ENCODE measurements at places on chromosomes 1 and 21. TPM values are rescaled to one million over a fixed set of nuclear protein-coding genes. Genes with fewer than 3 reads are reported as not detected.

DNA sequence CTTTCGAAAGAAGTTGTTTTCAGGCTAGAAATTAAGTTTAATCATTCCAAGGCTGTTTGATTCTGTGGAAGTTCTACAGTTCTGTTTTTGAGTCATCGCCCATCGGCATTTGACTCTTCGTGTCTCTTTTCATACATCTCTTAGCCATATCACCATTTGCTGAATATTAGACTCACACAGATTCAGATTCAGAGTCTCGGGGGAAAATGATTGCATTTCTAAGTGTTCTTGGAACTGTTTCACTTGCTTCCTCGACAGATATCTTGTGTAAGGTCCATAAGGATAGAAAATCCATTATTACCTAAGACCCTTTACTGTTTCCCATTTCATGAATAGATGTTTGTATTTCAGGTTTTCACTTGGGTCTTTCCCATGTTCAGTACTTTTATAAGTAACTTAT, 237.0 kb upstream of the SGIP1 start:
- no peak for DNase-seq

Gene CACNA1S
- total RNA-seq = not detected

GRCh38 chr1:27233667-27234048, 774 bp upstream of the WDTC1 start:
- peak; percentile 17 for DNase-seq

DNA sequence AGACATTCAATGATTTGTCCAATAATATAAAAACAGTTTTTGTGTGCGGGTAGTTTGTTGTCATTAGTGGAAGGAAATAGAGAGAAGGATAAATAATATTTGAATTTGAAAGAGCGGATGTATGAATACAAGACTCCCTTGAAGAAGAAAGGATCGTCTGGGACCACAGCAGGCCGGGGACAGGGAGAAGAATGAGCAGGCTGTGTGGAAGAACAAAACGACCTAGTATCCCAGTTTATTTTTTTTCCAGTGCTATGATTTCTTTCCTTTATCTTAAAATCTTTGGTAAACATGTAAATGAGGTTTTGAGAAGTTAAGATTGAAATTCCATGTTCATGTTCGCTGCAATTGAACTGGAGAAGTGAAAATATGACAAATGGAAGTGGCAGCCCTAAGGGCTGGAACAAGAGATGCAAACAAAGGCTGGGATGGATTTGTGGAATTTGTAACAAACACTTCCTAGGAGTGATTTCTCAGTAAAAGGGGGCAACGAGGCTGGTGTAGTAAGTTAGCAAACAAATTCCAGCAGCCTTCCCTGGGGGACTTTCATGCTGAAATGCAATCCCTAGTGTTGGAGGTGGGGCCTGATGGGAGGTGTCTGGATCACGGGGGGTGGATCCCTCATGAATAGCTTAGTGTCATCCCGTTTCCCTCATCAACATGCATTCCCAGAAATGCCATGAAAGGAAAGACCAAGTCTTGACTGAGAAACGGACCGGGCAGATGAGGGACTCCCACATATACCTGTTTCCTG, 10.2 kb upstream of the IFI16 start:
- DNase-seq = no peak

DNA sequence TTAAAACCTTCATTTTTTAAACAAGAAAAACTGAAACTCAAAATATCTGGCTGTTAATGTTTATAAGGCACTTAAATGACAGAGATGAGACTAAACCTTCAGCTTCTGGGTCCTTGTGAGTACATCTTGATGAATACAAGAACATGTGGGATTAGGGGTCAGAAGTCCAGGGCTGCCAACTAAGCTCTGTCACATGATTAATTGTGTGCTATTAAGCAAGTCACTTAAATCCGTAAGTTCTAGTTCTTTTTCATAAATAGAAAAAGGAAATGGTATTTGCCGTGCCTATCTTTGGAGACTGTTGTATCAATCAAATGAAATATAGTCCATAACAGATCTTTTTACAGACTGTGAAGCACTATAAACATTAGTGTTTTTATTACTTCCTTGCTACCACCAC, 43.2 kb upstream of the KCTD3 start:
- DNase-seq = no peak

GRCh38 chr1:156489166-156489934, 11.2 kb downstream of the MEF2D start:
- peak; percentile 31 for DNase-seq

GRCh38 chr1:37596182-37596667, 488 bp upstream of the GNL2 start:
- DNase-seq = no peak

DNA sequence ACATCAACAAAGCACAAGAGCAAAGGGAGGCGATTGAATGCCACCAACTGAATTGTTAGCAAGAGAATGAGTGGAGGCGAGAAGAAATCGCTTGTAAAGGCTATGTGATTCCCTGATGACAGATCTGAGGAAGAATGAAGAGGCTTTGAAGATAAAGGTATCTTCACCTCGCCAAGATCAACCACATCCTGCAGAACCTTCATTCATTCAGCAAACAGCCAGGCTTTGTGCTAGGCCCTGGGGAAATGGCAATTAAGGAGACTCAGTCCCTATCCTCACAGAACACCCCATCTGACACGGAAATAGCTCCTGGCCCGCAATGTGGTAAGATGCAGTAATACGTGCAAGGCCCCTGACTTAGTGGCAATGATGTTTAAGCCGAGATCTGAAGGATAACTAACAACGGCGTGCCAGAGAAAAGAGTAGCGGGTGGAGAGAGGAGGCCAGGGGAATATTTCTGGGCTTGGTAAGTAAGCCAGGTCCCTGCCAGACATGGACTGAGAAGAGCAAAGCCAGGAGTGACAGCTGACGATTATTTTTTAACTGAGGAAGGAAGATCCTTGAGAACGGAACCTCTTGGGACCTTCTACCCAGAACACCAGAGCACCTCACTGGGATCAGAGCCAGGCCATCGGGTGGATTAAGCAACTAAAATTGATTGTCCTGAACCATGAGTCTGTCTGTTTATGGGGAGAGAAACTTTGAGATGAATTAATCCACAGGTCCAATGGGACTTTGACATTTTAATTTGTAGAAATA, 4.6 kb upstream of the VSIG8 start:
- DNase-seq = no peak

DNA sequence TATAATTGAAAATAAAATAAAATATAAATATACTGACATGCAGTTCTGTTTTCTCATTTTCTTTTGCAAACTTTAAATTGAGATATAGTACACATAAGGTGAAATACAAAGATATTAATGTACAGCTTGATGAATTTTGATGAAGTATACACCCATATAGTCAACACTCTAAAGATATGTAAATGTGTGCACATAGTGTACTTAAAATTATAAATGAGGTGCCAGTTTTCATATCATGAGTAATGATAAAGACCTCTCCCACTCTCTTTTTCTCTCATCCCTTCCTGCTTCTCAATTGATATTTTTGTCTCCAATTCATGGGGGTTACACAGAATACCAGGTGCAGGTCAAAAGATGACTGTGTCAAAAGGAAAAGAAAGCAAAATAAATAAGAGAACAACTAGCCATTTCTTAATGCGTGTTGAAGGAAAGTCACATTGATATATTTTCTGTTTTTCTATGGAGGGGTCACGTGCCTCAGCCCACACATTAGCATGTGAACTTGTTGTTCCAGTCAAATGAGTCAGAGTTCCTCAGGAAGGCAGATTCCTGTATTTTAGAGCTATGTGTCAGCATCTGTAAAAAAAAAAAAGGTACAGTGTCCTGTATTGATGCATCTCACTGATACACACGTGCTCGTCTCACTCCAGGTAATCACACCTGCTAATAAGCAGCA, 64.3 kb upstream of the HOOK1 start:
- no peak for DNase-seq

DNA sequence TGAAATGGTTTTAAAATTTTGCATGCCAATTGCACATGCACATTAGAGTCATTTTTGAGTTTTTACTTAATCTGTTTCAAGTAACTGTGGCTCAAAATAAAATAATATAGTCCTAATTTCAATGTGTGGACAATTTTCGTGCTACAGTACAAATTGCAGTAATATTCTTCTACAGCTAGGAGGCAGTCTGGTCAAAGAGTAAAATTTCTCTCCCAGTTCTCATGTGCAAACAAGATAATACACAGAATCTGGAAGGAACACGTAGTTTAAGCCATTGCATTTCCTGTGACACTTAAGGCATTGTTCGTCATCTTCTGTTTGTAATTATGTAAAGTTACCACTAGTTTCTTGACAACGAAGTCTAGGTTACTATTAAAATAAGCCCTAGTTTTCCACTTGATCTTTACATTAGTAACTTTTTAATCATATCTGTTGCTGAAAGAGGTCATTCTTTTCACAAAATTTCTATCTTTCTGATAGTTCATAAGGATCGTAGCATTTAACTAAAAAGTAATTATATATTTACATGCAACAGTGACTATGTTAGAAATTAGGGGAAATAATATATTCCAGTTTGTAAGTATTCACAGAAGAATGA, 28.9 kb downstream of the ODR4 start:
- peak; percentile 39 for DNase-seq

Gene CRP
- not detected for total RNA-seq

GRCh38 chr1:41640141-41640751, 155.8 kb upstream of the EDN2 start:
- no peak for DNase-seq

Gene CLCA4
- total RNA-seq = not detected

DNA sequence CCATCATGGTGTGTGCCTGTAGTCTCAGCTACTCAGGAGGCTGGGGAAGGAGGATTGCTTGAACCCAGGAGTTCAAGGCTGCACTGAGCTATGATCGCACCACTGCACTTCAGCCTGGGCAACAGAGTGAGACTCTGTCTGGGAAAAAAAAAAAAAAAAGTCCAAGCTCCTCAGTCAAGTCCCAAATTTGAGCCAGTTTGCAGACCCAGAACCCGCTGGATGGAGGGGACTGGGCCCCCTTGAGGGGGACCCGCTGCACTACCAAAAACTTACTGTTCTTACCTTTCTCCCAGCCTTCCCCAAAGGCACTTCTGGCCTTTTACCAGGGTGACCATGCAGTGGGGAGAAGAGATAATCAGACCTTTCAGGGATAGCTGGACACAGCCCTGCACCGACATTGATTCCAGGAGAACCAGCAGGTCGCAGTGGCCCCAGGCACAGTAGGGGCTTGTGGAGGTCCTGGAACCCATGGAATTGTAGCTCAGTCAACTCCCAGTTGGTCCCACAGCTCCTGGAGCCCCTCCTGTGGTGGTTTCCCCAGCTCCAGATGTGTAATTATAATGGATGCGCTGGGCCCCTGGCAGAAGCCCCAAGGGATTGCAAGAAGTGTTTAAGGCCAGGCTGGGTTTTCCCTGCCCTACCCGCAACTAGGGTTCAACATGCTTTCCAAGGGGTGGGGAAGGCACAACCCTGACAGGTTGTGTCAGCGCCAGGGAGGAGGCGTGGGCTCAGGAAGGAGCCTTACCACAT, 4.1 kb upstream of the WNT9A start:
- no peak for DNase-seq

Gene MYOG
- not detected for total RNA-seq

Gene FTCD
- 1.3 TPM for total RNA-seq

Gene FALEC
- total RNA-seq = 0.64 TPM

DNA sequence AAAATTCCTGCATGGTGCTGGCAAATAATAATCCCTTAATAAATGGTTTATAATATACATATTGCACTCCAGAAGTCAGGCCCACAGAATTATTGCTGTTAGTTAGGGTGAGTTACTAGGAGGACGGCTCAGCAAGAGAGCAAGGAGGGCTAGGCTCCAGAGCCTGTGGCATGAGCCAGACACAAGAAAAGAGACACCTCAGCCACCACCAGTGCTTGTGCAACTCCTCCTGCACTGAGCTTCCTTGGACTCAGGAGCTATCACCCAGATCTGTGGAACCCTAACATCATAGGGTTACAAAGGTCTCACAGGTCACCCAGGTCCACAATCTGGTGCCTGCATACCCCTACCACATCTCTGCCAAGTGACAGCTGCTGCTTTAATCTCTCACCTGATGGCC, 12.8 kb upstream of the LRRC8D start:
- no peak for DNase-seq

- no peak for DNase-seq
These were observed 75.6 kb upstream of the SLC2A1 start for GRCh38 chr1:43034195-43034658.

GRCh38 chr1:118947790-118948189, 40.4 kb downstream of the TBX15 start:
- no peak for DNase-seq

- no peak for DNase-seq
These were observed 20.7 kb upstream of the KIF1B start for GRCh38 chr1:10189659-10190058.

Gene CLCNKA
- not detected for total RNA-seq

DNA sequence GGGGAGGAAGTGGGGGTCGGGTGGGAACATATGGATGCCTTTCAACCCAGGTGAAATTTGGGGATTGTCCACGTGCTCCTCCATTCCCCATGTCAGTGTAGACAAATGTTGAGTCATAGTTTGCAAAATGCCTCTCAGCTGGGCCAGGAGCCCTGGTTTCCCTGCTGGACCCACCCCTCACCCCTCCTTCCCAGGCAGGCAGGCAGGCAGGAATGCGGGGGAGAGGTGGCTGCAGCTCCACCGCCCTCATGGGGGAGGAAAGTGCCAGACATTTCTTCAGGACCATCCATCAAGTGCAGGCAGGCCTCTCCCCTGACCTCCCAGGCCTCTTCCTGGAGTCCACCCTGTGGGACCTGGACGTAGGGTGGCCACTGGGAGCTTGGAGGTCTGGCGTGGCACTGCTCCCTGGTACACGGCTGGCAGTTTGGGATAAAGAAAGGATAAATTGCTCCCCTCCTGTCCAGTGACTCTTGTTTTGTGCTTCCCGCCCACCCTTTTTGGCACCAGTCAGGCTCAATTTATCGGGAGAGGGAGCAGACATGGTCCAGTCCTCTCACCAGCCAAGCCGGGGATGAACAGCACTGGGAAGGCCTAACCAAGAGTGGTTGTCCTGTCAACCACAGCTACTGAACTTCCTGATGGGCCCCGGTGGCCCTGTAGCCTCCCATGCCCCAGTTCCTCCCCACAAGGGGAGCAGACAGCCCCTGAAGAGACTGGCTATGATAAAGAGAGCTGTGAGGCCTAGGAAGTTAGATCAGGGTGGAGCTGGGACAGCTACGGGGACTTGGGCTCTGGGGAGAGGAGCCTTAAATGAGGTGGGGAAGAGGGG, 18.9 kb downstream of the NPR1 start:
- DNase-seq = no peak

Gene OR2T33
- total RNA-seq = not detected

Gene RIMKLA
- 0.03 TPM for total RNA-seq

DNA sequence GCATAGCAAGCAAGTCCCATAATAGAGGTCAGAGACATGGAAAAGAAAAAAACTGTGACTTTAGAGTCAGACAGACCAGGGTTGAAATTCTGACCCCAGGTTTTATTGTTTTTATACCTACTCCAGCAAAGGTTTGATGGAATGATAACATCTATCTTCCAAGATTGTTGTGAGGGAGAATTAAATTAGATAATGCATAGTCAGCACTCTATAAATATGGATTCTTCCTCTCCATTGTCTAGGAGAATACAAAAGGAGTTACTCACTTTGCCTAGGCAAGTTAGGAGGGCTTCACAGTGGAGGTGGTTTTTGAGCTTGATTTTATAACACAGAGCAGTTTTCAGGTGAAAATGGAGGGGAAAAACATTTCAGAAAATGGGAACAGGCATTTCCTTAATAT, 46.9 kb downstream of the KIRREL1 start:
- DNase-seq = no peak

Data from CD4-positive, alpha-beta memory T cell (primary cell).